Vagina (tissue), 2 donors: ENCODE measurements at places on chromosomes 6 and 20.

- peak; percentile 25 for DNase-seq
Observed at GRCh38 chr6:30544666-30545272, 11.5 kb downstream of the GNL1 start.

DNA sequence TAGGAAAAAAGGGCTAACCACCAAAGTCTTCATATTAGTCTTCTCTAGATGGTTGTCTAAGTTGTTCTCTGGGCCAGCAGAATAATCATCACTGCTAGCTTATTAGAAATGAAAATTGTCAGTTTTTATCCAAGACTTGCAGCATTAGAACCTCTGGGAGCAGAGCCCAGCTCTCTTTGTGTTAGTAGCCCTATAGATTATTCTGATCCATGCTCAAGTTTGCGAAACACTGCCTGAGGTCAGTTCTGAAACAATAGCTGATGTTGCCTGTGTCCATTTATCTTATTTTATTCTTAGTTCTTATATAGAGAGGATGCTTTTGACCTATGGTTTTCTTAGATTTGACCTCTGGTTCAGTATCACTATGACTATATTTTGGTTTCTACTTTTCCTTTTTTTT, 66.9 kb downstream of the BCKDHB start:
- no peak for DNase-seq

GRCh38 chr6:82436740-82437139, 73.1 kb downstream of the TPBG start:
- DNase-seq: no peak

DNA sequence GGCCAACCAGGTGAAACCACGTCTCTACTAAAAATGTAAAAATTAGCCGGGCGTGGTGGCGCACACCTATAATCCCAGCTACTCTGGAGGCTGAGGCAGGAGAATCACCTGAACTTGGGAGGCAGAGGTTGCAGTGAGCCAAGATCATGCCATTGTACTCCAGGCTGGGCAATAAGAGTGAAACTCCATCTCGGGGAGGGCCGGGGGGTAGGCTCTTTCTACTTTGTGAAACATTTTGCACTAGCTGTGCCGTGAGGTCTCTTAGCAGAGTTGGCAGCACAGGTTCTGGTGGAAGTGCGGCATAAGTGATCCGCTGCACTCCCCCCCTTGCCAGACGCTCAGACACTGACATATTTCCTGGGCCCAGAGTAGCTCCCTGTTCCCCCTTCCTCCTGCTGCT, 24.5 kb downstream of the PSMG4 start:
- no peak for DNase-seq

DNA sequence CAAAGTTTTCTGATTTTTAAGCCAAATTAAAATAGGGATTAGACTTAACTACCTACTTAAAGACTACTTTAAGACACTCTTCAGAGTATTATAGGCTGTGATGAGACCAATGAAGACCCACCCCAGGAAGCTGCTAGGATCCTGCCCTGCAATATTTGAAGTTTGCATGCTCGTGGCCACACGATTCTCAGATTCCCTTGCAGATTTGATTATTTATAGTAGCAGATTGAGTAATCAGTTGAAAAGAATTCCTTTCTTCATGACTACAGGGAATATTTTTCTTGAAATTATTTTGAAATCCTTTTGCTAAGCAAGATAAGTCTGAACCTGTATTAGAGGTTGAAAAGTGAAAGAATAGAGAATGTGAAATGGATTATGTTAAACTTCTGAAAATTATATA, 122.3 kb downstream of the B3GAT2 start:
- no peak for DNase-seq

- no peak for DNase-seq
Observed at GRCh38 chr6:84460491-84460890, 233.0 kb upstream of the CEP162 start.
